Hepatocyte (in vitro differentiated cells): ENCODE measurements at places on chromosomes 5 and 9.

DNA sequence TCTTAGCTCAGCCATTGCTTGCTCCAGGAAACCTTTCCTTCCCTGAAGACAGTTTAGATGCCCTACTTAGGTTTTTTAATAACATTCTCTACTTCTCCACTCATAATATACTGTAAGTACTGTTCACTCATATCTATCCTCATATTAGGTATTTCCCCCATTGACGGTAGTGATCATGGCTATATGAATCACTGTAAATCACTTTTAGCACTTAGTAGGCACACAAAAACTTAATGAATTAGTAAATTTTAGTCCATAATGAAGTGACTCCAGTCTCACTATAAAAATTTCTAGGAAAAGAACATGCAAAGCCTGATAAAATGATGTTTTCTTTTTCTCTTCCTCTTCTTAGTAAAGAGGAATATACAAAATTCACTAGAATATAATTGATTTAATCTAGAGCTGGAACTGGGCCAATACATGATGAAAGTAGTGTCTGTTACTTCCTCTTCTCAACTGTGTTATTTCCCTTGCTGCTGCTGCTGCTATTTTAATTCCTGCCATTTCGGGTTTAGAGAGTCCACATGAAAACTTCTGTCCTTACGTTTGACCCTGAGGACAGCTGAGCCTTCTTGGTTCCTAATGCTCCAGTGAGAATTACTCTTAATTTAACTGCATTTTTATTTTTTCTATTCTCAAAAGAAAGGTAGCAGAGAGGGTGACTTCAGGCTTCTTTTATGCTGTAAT, 73.5 kb downstream of the LNPEP start:
- no peak for DNase-seq

- DNase-seq, result no peak
Measured at GRCh38 chr5:58675341-58675740, 92.5 kb downstream of the RAB3C start.

DNA sequence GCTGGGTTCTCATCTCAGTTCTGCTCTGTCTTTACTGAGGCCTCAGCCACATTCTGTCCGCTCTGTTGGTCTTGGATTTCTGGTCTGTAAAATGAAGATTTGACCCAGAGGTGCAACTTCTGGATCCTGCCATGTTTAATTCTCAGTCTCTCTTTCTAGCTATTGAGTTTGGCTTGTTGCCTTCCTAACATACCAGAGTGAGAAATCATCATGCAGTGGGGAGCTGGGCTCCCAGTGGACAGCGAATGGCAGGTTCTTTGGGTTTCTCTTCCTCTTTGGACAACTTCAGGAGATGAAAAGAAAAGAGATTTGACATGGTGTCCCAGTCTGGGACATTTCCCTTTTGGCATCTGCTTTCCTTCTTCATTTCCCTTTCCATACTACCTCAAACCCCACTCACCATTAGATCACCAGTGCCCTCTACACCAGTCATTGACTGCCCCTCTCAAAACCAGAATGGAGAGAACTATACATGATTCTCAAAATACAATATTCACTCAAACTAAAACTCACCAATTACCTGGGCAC, 334.7 kb downstream of the ACTL7B start:
- DNase-seq, result no peak

DNA sequence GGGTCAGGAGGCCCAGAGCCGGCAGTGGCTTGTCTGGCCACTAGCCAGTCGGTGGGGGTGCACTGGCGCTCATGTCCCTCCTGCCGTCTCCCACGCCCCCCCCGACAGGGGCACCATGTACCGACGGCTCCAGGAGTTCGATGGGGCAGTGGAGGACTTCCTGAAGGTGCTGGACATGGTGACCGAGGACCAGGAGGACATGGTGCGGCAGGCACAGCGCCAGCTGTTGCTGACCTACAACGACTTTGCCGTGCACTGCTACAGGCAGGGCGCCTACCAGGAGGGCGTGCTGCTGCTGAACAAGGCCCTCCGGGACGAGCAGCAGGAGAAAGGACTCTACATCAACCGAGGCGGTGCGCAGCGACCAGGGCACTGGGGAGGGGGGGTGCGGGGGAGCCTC, 8.1 kb downstream of the TTC16 start:
- no peak for DNase-seq

- DNase-seq, result peak; percentile 74
Measured at GRCh38 chr5:178778919-178779318, 48.5 kb upstream of the ZNF354A start.

GRCh38 chr5:14357851-14358250, 214.7 kb downstream of the TRIO start:
- DNase-seq, result no peak

- DNase-seq, result no peak
Measured at GRCh38 chr9:124251204-124251603, 6.5 kb upstream of the NEK6 start.

GRCh38 chr9:137402746-137403145, 20.2 kb downstream of the EXD3 start:
- DNase-seq, result no peak

- DNase-seq, result no peak
Measured at GRCh38 chr5:158473016-158473635, 614.2 kb upstream of the CLINT1 start.

GRCh38 chr5:60521376-60522291, 178.3 kb downstream of the DEPDC1B start:
- DNase-seq, result no peak

GRCh38 chr5:41279040-41279439, 65.7 kb upstream of the C6 start:
- no peak for DNase-seq

DNA sequence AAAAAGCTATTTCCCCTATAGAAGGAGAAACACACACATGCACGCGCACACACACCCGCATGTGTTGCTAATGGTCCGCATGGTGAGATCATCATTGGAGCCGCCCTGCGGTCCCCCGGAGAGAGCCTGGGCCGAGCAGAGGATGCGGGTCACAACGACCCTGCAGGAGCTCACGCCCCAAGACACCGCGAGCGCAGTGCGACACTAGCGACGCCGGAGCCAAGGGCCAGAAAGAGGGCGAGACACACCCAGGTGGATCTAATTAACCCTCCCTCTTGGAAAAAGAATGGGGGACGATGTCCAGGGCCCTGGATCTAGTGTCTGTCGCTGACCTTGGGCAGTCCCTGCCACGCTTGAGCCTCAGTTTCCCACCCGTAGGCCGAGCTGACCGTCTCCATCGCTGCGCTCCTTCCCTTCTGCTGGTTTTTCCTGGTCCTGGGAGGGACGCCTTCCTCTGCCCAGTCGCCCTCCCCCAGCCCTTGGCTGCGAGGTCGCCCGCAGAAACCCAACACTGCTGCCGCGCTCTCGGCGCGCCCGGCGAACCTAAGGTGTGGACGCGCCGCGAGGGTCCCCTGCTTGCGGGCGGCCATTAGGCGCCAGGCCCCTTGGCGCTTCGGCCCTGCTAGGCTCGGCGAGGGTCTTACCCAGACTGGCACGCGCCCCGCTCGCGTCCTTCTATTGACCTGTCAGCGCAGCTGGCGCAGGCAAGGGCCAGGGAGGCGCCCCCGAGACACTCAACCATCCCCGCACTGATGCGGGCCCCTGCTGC, 47.5 kb upstream of the RNF20 start:
- peak; percentile 46 for DNase-seq

DNA sequence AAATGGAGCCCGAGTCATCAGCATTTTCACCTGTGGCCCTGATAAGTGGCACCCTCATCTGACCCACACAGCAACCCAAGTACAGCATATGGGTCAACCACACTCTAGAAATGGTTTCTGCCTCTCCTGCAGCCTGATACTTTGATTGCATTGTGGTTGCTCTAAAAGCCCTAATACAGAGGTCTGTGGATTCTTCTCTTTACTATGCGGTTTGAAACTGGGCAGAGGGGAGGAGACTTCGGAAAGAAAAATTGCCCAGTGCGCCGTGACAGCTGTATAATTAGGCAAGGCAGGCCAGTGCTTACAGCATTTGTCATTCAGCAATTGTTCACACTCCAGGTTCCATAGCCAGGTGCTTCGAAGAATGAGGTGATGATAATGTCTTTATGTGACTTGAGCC, 361.0 kb downstream of the NFIB start:
- DNase-seq, result no peak

DNA sequence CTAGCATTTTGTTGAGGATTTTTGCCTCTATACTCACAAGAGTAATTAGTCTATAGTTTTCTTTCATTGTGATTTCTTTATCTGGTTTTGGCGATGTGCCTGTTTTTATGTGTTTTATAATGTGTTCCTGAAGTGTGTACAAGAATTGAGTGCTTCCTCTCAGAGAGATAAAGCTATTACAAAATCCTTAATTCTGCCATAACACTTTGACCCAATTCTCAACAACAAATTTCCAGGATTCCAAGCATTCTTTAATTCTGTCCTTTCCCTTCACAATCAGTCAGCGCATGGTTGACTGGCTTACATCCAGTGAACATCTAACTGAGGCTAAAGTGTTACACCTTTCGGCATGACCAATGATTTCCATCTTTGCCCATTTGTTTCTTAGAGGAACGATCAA, 282.9 kb upstream of the MVB12B start:
- DNase-seq, result no peak

GRCh38 chr5:141957367-141957996, 520 bp downstream of the PCDH12 start:
- DNase-seq, result no peak

- DNase-seq, result no peak
Measured at GRCh38 chr9:81776390-81776789, 87.0 kb upstream of the TLE1 start.

DNA sequence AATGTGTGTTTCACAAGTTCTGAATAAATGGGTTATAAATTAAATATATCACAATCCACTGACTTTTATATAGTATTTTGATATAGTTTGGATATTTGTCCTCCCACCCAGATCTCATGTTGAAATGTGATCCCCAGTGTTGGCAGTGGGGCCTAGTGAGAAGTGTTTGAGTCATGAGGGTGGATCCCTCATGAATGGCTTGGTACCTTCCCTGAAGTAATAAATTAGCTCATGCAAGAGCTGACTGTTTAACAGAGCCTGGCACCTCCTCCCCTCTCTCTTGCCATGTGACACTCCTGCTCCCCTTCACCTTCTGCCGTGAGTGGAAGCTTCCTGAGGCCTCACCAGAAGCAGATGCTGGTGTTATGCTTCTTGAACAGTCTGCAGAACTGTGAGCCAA, 127.9 kb upstream of the PALM2AKAP2 start:
- no peak for DNase-seq

DNA sequence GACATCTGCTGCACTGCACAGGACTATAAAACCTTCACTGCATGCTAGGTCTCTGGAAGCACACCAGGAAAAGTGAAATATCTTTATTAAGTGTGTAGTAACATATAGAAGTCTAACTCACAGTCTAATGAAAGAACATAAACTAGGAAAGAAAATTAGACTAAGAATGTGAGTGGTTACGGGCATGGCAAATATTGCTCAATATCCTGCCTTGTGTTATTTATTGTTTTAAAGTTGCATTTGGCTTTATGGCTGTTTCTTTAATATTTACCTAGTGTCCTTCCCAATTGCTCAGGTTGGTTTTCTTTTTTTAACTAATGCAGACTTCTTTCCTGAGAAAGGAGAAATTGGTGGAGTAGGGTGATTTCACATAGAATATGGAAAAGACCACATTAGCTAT, 342.4 kb downstream of the KIAA0825 start:
- no peak for DNase-seq

- DNase-seq, result no peak
Measured at GRCh38 chr9:89462199-89462598, 35.7 kb downstream of the SEMA4D start.

- peak; percentile 63 for DNase-seq
Measured at GRCh38 chr9:94772639-94773303, 46.3 kb downstream of the AOPEP start.

- no peak for DNase-seq
Measured at GRCh38 chr5:1555808-1556731, 32.3 kb upstream of the LPCAT1 start.

GRCh38 chr9:127763918-127764384, 14.5 kb downstream of the SH2D3C start:
- DNase-seq, result no peak

DNA sequence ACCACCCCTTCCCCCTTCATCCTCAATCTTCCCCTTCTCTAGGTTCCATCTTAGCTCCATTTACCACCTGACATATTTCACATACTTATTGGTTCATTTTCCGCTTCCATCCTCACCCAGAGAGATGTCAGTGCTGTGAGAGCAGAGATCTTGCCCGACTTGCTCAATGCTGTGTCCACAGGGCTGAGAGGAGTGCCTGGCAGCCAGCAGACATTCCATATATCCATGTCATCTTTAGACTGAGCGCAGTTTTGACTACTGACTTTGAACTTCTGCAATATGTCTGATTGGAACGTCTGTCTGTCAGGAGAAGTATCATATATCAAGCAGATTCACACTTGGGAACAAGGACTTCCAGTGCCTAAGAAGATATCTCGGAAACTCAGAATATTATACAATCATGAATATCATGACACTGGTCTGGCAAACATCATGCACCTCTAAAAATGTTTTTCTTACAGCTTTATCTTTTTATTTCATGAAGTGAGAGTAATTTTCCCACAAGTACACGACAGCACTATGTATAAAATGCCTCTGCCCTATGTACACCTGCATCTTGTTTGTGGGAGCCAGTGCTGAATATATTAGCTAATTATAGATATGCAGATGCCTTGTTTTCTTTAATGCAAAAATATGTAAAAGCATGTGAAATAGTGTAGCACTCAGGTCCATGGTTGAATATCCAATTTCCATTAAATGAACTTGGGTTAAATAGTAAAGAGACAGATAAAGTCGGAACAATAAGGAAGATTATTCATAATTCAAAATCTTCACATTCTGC, 454.0 kb upstream of the DAP start:
- DNase-seq, result peak; percentile 8

DNA sequence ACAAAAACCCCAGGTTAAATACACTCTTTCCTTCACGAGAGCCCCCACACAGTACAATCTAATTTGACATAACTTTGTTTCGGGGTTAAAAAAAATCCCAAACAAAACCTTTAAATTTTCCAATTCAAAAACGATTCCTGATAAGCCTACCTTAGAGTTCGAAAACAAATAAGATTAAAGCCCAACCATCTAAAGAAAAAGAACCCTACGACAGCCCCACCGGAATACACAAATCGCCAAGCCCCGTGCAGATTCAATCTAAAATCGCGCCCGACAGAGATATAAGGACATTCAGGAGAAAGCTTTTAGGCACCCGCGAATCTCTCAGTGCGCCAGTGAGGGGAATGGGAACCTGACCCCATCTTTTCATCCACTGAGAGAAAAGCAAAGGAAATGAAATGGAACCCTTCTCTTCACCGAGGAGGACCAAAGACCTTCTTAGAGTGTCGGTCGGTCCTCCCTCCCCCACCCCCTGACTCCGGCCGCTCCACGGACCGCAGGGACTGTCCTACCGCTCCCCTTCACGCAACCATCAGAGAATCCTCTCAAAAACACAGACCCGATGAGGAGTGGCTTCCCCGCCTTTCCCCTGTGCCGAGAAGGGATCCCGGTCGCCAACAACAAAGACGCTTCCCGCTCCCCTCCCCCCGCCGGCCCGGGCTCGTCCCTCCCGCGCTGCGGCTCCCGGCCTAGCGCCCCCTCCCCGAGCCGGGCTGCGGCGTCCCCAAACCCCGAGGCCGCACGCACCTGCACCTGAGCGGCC, 925 bp downstream of the ABHD17B start:
- peak; percentile 77 for DNase-seq

- DNase-seq, result no peak
Measured at GRCh38 chr5:99187611-99188010, 258.8 kb upstream of the CHD1 start.
